Spleen (tissue), 13 donors: ENCODE measurements at places on chromosomes 1 and 21. TPM values are rescaled to one million over a fixed set of nuclear protein-coding genes. Genes with fewer than 3 reads are reported as not detected.
A peak's percentile ranks its signal among the peaks of the same experiment; 100 is the strongest.

DNA sequence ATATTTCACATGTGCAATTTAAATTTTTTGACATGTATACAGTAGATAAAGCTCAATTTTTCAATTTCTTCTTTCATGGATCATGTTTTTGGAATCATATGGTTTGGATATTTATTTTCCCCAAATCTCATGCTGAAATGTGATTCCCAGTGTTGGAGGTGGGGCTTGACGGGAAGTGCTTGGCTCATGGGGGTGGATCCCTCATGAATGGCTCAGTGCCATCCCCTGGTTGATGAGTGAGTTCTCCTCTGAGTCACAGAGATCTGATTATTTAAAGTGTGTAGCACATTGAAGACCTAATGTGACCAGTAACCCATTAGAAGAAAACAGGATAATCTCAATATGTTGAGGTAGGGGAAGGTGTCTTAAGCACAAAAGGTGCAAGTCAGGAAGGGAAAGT is 9.1 kb upstream of the IFI16 start:
- no peak for DNase-seq
- peak overlapping the region; percentile 88 for H3K27ac ChIP-seq
- H3K36me3 ChIP-seq, result no peaks in the 10 kb centered on the region
- peak overlapping the region; percentile 63 for H3K4me3 ChIP-seq
- H3K27me3 ChIP-seq, result no peaks in the 10 kb centered on the region

- H3K27me3 ChIP-seq, result no peaks in the 10 kb centered on the region
- no peaks in the 10 kb centered on the region for H3K36me3 ChIP-seq
- H3K4me3 ChIP-seq, result no peak overlapping the region
- peaks cover 7% of the 10 kb centered on the region for H3K4me1 ChIP-seq
Observed at GRCh38 chr1:154791292-154792166, 78.6 kb downstream of the KCNN3 start.

DNA sequence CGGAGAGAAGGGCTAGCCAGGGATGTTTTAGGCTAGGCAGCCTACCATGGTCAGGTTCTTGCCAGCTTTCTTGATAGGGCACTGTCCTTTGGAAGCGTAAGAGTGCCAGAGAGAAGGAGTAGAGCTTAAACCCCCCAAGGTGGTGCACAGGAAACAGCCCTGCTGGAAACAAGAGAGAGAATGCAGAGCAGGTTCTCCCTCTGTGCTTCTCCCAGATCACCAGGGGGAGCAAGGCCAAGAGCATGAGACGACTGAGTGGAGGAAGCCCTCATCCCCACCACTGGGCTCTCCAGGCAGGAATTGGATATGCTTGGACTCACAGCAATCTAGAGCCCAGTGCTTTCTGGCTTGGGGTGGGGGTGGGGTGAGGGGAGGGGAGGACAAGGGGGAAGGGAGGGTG is 49.8 kb downstream of the ATP2B4 start:
- H3K27ac ChIP-seq, result no peak overlapping the region
- H3K4me3 ChIP-seq, result no peak overlapping the region
- DNase-seq, result no peak
- H3K27me3 ChIP-seq, result no peaks in the 10 kb centered on the region
- no peaks in the 10 kb centered on the region for H3K36me3 ChIP-seq
- H3K4me1 ChIP-seq, result peaks cover 54% of the 10 kb centered on the region

KHDRBS1 gene
- 97.9 TPM for total RNA-seq

DNA sequence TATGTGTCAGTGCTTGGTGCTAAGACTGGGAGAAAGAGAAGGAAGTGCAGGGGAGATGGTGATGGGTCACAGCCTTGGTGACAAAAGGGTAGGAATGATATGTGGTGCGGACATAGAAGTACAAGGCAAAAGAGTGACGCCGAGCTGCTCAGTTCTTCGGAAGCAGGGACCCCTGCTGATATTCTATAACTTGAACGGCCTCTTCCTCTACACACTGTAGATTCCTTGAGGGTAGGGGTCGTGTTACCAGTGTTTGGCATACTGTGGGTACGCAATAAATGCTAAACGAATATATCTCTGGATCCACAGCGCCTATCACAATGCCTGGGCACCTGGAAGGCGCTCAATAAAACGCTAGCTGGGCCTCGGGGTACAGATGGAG is 488 bp downstream of the DBT start:
- peak overlapping the region; percentile 86 for H3K4me3 ChIP-seq
- no peak for DNase-seq
- peak overlapping the region; percentile 89 for H3K27ac ChIP-seq
- peaks cover 29% of the 10 kb centered on the region for H3K4me1 ChIP-seq
- H3K36me3 ChIP-seq, result no peaks in the 10 kb centered on the region

GRCh38 chr1:47688461-47689296 is 250.8 kb downstream of the FOXD2 start:
- peaks cover 9% of the 10 kb centered on the region for H3K27me3 ChIP-seq
- no peak overlapping the region for H3K27ac ChIP-seq
- no peaks in the 10 kb centered on the region for H3K4me1 ChIP-seq
- no peak overlapping the region for H3K4me3 ChIP-seq
- peak; percentile 31 for DNase-seq

MIXL1 gene
- 1.1 TPM for total RNA-seq

DNA sequence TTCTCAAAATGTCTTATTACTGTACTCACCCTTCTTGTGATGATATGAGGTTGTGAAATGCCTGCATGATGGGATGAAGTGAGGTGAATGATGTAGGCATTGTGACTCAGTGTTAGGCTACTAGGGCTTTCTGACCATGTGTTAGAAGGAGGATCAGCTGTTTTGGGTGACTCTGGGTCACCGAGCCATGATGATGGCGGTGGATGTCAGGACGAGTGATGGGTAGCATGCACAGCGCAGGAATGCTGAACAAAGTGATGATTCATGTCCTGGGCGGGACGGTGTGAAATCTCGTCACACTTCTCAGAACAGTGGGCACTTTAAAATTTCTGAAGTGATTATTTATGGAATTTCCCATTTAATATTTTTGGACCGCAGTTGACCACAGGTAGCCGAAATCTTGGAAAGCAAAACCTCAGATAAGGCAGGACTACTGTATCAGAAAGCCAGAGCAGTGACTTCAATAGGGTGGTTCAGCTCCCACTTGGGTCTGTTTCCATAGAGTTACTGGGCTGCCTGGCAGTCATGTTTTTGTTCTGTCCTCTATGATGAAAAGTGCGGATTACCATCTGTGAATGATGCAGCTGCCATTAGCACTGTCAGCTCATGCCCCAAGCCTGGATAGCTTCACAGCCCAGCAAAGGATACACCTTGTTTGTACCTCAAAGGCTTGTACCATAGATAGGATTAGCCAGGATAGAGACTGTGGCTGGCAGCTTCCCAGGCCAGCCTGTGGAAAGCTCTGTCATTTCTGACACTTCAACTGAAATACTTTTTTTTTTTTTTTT is 26.6 kb downstream of the IL6R start:
- peak overlapping the region; percentile 60 for H3K27ac ChIP-seq
- H3K27me3 ChIP-seq, result no peaks in the 10 kb centered on the region
- no peak overlapping the region for H3K4me3 ChIP-seq

DNA sequence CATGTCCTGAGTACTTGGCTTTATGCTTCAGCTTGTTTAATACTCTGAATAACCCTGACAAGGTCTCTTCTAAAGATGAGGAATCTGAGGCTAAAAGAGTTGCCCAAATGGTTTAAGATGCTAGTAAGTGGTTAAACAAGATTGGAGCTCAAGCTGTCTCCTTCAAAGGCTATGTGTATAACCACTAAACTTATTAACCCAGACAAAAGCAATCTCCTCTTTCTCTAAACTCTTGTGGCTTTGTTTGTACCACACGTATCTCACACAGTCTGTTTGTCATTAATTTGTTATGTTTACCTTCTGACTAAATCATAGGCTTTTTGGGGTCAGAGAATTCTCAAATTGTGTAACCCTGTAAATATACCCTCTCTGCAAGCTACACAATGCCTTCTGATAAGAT is 89.9 kb downstream of the HMCN1 start:
- DNase-seq, result no peak
- no peaks in the 10 kb centered on the region for H3K36me3 ChIP-seq
- no peaks in the 10 kb centered on the region for H3K4me1 ChIP-seq
- H3K27me3 ChIP-seq, result no peaks in the 10 kb centered on the region
- H3K4me3 ChIP-seq, result no peak overlapping the region

DNA sequence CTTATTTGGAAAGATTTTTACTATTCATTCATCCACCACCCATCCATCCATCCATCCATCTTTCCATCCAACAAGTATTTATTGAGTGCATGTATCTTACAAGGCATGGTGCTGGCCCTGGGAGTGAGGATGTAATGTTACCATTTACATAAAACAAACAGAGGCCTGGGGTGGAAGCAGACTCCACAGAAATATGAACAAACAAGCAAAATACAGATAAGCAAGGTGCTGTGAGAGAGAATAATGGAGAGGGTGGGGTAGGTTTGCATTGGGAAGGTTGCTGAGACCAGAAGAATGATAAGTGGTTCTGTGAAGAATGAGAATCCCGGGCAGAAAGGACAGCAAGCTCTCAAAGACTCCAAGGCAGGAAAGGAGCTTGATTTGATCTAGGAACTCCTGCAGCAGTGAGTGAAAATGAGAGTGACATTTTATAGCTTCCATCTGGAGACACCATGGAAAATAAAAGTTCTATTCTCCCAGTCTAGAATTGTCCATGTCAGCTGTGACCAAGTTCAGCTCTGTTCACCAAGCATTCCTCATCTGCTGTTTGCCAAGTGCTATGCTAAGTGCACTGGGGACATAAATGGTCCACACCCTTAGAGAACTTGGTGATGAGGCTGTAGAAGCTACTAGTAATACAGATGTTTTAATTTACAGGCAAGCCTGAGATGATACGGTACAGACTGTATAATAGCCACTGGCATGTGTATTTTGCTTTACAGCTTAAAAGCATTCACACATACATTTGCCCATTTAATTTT is 75.3 kb downstream of the PEX14 start:
- no peak overlapping the region for H3K27ac ChIP-seq
- H3K36me3 ChIP-seq, result no peaks in the 10 kb centered on the region
- DNase-seq, result no peak
- no peak overlapping the region for H3K4me3 ChIP-seq
- no peaks in the 10 kb centered on the region for H3K4me1 ChIP-seq

- H3K27ac ChIP-seq, result no peak overlapping the region
- DNase-seq, result peak; percentile 33
- no peaks in the 10 kb centered on the region for H3K27me3 ChIP-seq
- no peaks in the 10 kb centered on the region for H3K36me3 ChIP-seq
Observed at GRCh38 chr1:42971841-42972291, 13.2 kb upstream of the SLC2A1 start.

GRCh38 chr1:164771619-164772361 is 212.8 kb downstream of the PBX1 start:
- H3K4me3 ChIP-seq, result no peak overlapping the region
- DNase-seq, result no peak
- no peaks in the 10 kb centered on the region for H3K27me3 ChIP-seq
- H3K36me3 ChIP-seq, result no peaks in the 10 kb centered on the region

GRCh38 chr1:52368383-52369172 is 2.6 kb upstream of the CC2D1B start:
- H3K4me3 ChIP-seq, result peak overlapping the region; percentile 34
- H3K27me3 ChIP-seq, result no peaks in the 10 kb centered on the region
- no peak overlapping the region for H3K27ac ChIP-seq
- H3K4me1 ChIP-seq, result peaks cover 37% of the 10 kb centered on the region
- peak; percentile 90 for DNase-seq

- peaks cover 69% of the 10 kb centered on the region for H3K27me3 ChIP-seq
- no peak for DNase-seq
- no peaks in the 10 kb centered on the region for H3K36me3 ChIP-seq
- peaks cover 89% of the 10 kb centered on the region for H3K4me1 ChIP-seq
- peak overlapping the region; percentile 9 for H3K4me3 ChIP-seq
- peak overlapping the region; percentile 94 for H3K27ac ChIP-seq
Observed at GRCh38 chr1:24925963-24926362, 4.1 kb downstream of the RUNX3 start.

KRTAP7-1 gene
- not detected for total RNA-seq
